Renal pelvis (tissue), 12 donors: ENCODE measurements at places on chromosomes 6 and 20. TPM values are rescaled to one million over a fixed set of nuclear protein-coding genes. Genes with fewer than 3 reads are reported as not detected.

DAAM2 gene
- polyA plus RNA-seq, result 25.5 TPM

DNA sequence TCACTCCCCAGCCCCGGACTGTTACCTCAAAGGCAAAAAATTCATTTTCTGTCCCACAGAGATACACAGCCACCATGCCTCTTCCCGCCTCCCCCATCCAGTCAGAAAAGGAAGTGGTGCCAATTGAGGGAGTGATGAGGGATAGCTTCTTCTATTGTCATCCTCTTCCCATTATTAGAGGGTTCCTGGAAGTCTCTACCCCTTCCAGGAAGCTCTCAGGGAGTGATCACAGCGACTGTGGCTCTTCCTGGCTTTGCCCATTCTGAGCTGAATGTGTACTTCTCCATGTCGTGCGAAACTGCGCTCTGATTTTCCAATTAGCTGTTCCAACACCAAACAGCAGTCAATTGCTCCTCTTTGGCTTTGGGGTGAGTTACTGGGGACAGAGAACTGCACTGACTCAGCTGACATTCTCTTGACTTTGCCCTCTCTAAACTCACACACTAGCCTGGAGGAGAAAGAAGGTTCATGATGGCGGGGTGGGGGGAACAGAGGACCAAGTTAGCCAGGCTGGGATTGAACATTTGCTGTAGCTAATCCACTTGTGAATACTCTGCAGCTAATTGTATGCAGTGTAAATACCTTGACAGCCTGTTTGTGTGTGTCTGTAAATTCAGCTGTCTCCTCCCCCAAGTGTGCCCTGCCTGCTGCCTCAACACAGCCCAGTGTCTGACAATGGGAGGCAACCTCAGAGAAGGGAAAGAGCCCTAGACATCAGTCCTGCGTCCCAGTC is 2.4 kb upstream of the MDGA1 start:
- DNase-seq, result no peak

TTLL9 gene
- 5.7 TPM for polyA plus RNA-seq

- no peak for DNase-seq
Observed at GRCh38 chr6:81808851-81809570, 56.5 kb upstream of the TENT5A start.

- DNase-seq, result no peak
Observed at GRCh38 chr6:87444362-87444761, 28.4 kb upstream of the SLC35A1 start.

GRCh38 chr6:36025932-36026327 is 1.5 kb upstream of the SLC26A8 start:
- DNase-seq, result no peak

GRCh38 chr6:81843302-81843701 is 90.8 kb upstream of the TENT5A start:
- no peak for DNase-seq

- no peak for DNase-seq
Observed at GRCh38 chr6:148501178-148501590, 158.5 kb downstream of the SASH1 start.

ID4 gene
- polyA plus RNA-seq, result 133 TPM

DNA sequence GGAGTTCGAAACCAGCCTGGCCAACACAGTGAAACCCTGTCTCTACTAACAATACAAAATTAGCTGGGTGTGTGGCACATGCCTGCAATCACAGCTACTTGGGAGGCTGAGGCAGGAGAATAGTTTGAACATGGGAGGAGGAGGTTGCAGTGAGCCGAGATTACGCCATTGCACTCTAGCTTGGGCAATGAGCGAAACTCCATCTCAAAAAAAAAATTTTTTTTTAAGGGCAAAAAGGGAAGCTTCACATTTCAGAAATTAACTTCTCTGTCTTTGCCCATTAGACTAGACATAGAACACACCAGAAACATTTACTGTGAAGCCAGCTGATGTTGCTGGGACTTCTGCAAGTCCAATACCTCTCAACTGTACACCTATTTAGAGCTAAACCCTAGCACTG is 90.8 kb upstream of the HDAC2 start:
- DNase-seq, result no peak

IFNGR1 gene
- 52.2 TPM for polyA plus RNA-seq

RPS6KA2 gene
- polyA plus RNA-seq, result 29.6 TPM

DNA sequence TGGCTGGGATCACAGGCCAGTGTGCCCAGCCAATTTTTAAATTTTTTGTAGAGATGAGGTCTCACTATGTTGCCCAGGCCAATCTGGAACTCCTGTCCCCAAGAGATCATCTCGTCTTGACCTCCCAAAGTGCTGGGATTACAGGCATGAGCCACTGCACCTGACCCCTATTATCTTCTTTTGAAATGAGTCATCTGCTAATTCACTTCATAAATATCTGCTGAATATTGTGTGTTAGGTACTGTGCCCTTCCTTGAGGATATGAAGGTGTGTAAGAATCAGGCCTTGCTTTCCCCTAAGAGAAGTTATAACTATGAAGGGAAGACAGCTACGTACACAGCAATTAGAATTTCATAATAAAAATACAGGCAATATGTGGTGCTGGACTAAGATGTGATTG is 8.2 kb downstream of the ATRN start:
- DNase-seq, result no peak

DNA sequence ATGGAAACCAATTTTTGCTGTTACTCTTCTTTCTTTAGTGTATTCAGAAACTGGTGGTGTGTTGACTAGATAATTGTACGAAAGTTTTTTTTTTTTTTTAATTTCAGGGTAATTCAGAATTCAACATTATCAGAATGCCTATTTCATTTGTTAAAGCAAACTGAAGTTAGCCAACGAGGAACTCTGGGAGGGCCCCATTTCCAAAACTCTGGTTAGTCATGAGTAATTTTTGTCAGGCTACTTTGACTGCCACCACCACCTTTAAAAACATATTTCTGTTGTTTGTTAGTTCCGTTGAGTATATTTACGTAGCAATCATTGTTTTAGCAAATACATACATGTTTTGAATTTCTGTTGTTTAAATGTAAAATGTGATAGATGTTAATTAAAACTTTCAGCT is 763 bp downstream of the ZKSCAN8 start:
- DNase-seq, result no peak

PRICKLE4 gene
- 6.0 TPM for polyA plus RNA-seq

GRCh38 chr20:63258781-63259180 is 4.5 kb upstream of the NKAIN4 start:
- no peak for DNase-seq

MCM8 gene
- polyA plus RNA-seq, result 17.3 TPM

SIRPB1 gene
- 1.5 TPM for polyA plus RNA-seq

SAMD3 gene
- polyA plus RNA-seq, result 1.0 TPM

DNA sequence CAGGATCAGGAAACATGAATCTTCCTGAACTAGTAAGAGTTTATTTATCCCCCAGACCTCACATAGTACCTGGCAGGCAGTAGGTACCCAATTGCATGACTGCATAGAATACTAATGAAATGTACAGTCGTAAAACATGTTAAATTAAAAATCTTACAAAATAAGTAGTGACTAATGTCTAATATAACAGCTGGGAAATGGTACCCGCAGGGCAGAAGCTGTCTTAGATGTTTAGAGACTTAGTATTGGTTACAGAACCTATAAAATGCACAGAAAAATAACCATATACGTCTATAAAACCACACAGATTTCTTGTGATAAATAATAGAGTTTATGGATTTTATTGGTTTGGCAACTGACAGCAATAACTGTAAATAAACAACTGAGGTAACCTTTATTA is 139.1 kb upstream of the GMDS start:
- DNase-seq, result no peak

GRCh38 chr6:13892017-13892645 is 32.6 kb upstream of the RNF182 start:
- DNase-seq, result no peak

GNRH2 gene
- 0.58 TPM for polyA plus RNA-seq

SGK2 gene
- polyA plus RNA-seq, result 80.6 TPM

PROKR2 gene
- not detected for polyA plus RNA-seq

DNA sequence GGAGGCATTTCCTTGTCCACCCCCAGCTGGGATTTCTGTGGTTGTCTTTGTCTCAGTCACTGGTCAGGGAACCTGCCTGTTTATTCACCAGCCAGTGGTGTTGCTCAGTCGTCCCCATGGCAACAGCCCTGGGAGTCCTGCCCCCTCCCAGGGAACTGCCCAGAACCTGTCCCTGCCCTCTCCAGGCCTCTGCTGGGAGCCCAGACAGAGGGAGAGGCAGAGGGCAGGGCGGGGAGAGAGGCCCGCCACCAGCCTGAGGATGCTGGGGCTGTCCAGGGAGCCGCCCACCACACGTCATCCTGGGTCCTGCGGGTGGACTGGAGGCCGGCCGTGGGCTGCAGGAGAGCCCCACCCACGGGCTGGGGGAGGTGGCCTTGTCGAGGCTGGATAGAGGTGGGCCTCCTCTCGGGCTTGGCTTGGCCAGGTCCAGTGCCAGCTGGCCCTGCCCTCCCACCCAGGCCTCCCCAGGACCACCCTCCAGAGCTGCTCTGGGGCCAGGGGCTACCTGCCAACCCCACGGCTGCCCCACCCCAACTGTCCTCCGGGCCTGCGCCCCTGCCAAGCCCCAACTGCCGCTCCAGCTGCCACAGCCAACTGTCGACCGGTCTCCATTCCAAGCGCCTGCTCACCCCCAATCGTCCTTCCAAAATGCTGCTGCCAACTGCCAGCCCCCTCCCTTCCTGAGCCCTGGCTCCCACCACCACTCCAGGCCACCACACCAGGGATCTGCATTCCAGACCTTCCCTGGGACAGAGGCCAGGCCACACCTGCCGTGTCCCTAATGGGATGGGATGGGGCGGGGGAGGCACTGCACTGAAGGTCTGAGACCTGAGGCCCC is 4.2 kb upstream of the ZBTB46 start:
- DNase-seq, result peak; percentile 92

ZNF334 gene
- 44.9 TPM for polyA plus RNA-seq

GRCh38 chr20:49045440-49046086 is 549 bp upstream of the CSE1L start:
- DNase-seq, result no peak

GRCh38 chr20:11375966-11376365 is 541.7 kb upstream of the BTBD3 start:
- DNase-seq, result no peak

GRCh38 chr6:45462190-45463134 is 84.7 kb upstream of the SUPT3H start:
- DNase-seq, result no peak

DNA sequence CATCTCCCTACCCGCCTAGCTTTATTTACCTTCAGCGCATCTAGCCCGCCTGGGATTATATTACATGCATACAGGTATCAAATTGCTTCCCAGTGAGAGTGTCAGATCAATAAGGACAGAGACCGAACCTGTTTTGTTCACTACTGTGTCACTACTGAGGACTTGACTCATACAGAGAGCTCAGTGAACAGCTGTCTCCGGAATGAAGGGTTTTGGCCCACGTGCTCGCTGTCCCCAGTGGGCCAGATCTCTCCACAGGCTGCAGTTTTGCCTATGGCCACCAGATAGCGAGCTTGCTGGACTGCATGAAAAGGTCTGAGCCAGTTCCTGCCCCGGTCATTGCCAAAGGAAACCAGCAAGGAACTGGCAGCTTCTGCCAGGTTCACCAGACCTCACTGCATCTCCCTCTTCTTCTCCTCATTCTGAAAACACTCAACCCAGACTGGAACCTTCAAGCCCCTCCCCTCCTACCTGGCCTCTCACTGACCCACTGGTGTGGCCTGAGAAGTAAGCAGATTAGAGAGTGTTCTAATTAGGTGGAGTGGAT is 150.8 kb downstream of the ZMYND8 start:
- DNase-seq, result peak; percentile 19

HCK gene
- polyA plus RNA-seq, result 2.5 TPM

DNA sequence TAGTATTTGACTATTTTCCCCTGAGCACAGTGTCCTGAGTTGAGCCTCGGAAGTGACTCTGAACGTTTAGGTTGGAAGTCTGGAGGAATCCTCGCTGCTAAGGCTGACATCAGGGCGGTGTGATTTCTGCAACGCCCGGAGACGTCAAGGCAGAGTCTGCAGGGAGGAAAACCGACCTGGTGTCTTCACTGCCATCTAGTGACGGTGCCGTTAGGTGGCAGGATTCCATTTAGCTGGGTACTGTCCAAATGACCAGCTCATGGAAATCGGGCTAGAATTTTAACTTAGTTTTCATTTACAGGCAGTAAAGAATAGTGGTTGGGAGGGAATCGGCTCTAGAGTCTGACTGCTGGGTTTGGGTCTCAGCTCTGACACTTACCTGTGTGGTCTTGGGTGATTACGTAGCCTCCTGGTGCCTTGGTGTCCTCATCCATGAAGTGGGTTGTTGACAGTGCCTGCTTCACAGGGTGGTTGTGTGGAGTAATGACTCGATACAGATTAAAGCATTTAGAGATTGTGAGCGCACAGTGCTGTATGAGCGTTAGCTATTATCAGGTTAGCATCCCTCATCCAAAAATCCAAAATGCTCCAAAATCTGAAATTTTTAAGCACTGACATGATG is 35.0 kb downstream of the FOXF2 start:
- peak; percentile 17 for DNase-seq

- DNase-seq, result no peak
Observed at GRCh38 chr6:64920257-64920656, 786.8 kb downstream of the EYS start.

GRCh38 chr20:22795871-22796270 is 211.5 kb upstream of the FOXA2 start:
- no peak for DNase-seq

GRCh38 chr6:42047213-42047590 is 3.1 kb upstream of the TAF8 start:
- no peak for DNase-seq

ESR1 gene
- polyA plus RNA-seq, result 2.2 TPM

DNA sequence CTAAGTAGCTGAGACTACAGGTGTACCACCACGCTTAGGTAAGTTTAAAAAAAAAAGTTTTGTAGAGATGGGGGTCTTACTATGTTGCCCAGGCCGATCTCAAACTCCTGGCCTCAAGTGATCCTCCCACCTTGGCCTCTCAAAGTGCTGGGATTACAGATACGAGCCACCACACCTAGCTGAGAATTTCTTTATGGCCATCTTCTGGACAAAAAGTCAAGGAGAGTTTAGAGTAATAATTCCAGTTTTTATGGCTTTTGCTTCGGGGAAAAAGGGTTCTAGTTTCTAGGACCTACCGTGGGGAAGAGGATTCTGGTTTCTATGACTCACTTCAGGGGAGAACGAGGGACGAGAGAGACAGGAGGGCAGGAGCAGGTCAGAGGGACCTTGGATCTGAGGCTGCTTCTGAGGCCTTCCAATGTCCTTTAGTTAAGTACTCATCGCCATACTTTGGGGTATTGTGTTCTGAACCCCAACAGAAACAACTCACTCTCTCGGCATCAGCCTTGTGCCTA is 69.3 kb upstream of the IER3 start:
- DNase-seq, result no peak
